ENCODE measurements at places on chromosomes 3 and 15.
A peak's percentile ranks its signal among the peaks of the same experiment; 100 is the strongest.

DNA sequence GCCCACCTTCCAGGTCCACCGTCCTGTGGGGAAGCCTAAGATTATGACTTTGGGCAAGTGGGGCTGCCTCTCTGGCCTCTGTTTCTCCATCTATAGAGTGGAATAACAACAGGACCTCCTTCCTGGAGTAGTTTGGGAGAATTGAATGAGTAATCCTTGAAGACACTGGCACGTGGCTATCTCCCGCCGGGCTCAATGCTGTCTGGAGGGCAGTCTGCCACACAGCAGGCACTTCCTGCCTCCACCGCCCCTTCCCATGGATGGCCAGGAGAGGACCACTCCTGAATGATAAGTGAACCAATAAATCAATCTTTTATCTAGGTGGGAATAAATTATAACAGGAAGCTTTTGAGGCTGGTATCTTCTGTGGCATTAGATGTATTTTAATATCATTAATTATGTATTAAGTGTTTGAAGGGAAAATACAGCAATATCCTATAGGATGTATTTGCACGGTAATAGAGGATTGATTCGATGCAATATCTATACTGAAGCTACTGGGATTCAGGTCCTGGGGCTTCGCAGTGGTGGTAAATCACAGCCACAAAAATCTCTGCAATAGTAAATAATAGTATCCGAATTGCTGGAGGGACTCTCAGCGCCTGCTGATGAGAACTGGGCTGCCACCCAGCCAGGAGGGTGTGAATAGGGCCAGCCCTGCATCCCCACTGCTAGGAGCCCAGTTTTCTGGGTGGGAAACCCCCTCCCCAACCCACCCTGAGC lies 15.9 kb downstream of the MEGF11 start:
- no peak overlapping the region for H3K4me3 ChIP-seq
- H3K27me3 ChIP-seq: peaks cover 16% of the 10 kb centered on the region
- no peak overlapping the region for H3K27ac ChIP-seq
- DNase-seq: no peak

GRCh38 chr15:70650567-70651302 lies 112.6 kb downstream of the UACA start:
- H3K36me3 ChIP-seq: no peaks in the 10 kb centered on the region
- no peak overlapping the region for H3K4me3 ChIP-seq
- no peaks in the 10 kb centered on the region for H3K4me1 ChIP-seq
- no peaks in the 10 kb centered on the region for H3K27me3 ChIP-seq
- H3K27ac ChIP-seq: no peak overlapping the region

- no peak overlapping the region for H3K4me3 ChIP-seq
- no peak for DNase-seq
- peaks cover 26% of the 10 kb centered on the region for H3K4me1 ChIP-seq
- no peaks in the 10 kb centered on the region for H3K27me3 ChIP-seq
- no peak overlapping the region for H3K27ac ChIP-seq
These were observed 2.6 kb upstream of the MAP4 start for GRCh38 chr3:48018841-48019240.

DNA sequence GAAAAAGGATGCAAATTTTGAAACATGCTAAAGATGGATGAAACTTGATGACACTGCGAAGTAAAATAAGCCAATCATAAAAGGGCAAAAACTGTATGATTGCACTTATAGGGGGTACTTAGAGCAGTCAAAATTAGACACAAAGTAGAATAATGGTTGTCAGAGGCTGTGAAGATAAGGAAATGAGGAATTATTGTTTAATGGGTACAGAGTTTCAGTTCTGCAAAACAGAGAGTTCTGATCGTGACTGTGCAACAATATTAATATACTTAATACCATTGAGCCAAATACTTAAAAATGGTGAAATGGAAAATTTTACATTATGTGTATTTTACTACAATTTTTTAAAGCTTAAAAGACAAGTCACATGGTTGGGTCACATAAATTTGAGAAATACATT lies 35.1 kb downstream of the UBE3A start:
- no peaks in the 10 kb centered on the region for H3K36me3 ChIP-seq
- no peak for DNase-seq
- no peaks in the 10 kb centered on the region for H3K27me3 ChIP-seq
- peaks cover 7% of the 10 kb centered on the region for H3K4me1 ChIP-seq

- peaks cover 7% of the 10 kb centered on the region for H3K4me1 ChIP-seq
- no peak for DNase-seq
- no peak overlapping the region for H3K27ac ChIP-seq
- no peaks in the 10 kb centered on the region for H3K27me3 ChIP-seq
These were observed 332.9 kb upstream of the RASGRP1 start for GRCh38 chr15:38897551-38897950.

- no peak overlapping the region for H3K4me3 ChIP-seq
- no peaks in the 10 kb centered on the region for H3K4me1 ChIP-seq
- no peaks in the 10 kb centered on the region for H3K36me3 ChIP-seq
- no peak overlapping the region for H3K27ac ChIP-seq
- no peaks in the 10 kb centered on the region for H3K27me3 ChIP-seq
These were observed 66.6 kb downstream of the GAP43 start for GRCh38 chr3:115689928-115690327.

GRCh38 chr15:90291679-90292356 lies 26.3 kb downstream of the NGRN start:
- peak; percentile 57 for DNase-seq
- no peak overlapping the region for H3K4me3 ChIP-seq
- no peak overlapping the region for H3K27ac ChIP-seq

- no peaks in the 10 kb centered on the region for H3K36me3 ChIP-seq
- no peak for DNase-seq
- no peaks in the 10 kb centered on the region for H3K27me3 ChIP-seq
- H3K4me3 ChIP-seq: no peak overlapping the region
These were observed 133.0 kb upstream of the NR2E3 start for GRCh38 chr15:71677352-71677751.

DNA sequence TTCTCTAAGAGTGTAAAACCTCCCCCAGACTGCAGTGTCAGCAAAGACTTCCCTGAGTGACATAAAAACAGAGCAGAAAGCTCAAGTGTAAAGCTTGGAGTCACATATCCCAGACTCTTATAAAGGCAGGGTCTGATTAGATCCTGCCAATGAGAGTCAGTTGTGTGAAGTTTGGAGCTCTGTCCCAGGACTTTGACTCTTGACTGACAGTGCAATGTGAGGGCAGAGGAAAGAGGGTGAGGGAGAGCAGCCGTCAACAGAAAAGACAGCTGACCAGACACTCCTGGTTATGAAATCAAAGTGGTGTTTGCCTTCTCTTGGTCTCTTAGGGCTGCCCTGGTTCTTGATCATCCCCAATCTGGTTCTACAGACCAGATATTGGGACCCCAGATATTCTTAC lies 393.2 kb downstream of the ERC2 start:
- H3K4me3 ChIP-seq: no peak overlapping the region
- no peak for DNase-seq
- no peaks in the 10 kb centered on the region for H3K36me3 ChIP-seq

DNA sequence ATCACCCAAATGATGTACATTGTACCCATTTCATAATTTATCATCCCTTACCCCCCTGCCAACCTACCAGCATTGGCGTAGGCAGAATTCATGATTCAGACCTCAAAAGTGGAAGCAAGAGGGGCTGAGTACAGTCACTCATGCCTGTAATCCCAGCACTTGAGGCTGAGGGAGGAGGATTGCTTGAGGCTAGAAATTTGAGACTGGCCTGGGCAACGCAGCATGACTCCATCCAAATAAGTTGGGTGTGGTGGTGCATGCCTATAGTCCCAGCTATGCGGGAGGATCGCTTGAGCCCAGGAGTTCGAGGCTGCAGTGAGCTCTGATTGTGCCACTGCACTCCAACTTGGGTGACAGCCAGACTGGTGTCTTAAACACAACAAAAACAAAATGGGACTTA lies 10.4 kb downstream of the TTC14 start:
- H3K27me3 ChIP-seq: no peaks in the 10 kb centered on the region
- H3K4me3 ChIP-seq: no peak overlapping the region
- no peak overlapping the region for H3K27ac ChIP-seq
- no peaks in the 10 kb centered on the region for H3K4me1 ChIP-seq
- DNase-seq: no peak
- H3K36me3 ChIP-seq: peaks cover 51% of the 10 kb centered on the region

GRCh38 chr15:31457631-31458526 lies 131.2 kb downstream of the KLF13 start:
- no peaks in the 10 kb centered on the region for H3K36me3 ChIP-seq
- no peak overlapping the region for H3K4me3 ChIP-seq
- no peaks in the 10 kb centered on the region for H3K27me3 ChIP-seq
- no peaks in the 10 kb centered on the region for H3K4me1 ChIP-seq

DNA sequence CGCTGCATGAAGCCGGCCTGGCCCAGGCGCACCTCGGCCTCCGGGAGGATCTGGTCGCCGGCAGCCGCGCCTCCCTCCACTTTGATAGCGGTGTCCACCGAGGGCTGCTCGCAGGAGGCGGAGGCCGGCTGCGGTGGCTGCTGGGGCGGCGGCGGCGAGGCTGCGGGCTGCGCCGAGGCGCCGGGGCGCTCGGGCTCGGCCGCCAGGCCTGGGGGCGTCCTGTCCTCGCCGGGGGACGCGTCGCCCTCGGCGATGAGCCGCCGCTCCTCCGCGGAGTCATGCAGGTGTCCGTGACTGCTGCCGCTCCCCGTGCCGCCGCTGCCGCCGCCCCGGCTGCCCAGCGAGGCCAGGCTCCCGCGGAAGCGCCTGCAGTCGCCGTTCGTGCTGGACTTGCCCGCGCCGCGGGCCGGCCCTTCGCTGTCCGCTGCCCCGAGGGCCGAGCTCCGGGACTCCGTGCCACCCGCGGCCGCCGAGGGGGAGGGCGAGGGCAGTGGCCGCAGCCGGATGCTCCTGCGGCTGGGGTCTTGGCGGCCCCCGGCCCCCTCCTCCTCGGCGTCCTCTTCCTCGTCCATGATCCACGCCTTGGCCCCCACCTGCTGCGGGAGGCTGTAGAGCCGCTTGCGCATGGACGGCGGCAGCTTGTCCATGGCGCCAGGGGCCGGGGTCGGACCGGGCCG lies 996 bp downstream of the HCN4 start:
- no peak overlapping the region for H3K27ac ChIP-seq
- H3K27me3 ChIP-seq: peaks cover 93% of the 10 kb centered on the region
- peaks cover 20% of the 10 kb centered on the region for H3K4me1 ChIP-seq
- no peaks in the 10 kb centered on the region for H3K36me3 ChIP-seq

GRCh38 chr3:128483657-128484403 lies 9.2 kb downstream of the GATA2 start:
- H3K4me1 ChIP-seq: peaks cover 25% of the 10 kb centered on the region
- DNase-seq: no peak
- no peak overlapping the region for H3K4me3 ChIP-seq
- no peaks in the 10 kb centered on the region for H3K36me3 ChIP-seq
- H3K27ac ChIP-seq: peak overlapping the region; percentile 48

DNA sequence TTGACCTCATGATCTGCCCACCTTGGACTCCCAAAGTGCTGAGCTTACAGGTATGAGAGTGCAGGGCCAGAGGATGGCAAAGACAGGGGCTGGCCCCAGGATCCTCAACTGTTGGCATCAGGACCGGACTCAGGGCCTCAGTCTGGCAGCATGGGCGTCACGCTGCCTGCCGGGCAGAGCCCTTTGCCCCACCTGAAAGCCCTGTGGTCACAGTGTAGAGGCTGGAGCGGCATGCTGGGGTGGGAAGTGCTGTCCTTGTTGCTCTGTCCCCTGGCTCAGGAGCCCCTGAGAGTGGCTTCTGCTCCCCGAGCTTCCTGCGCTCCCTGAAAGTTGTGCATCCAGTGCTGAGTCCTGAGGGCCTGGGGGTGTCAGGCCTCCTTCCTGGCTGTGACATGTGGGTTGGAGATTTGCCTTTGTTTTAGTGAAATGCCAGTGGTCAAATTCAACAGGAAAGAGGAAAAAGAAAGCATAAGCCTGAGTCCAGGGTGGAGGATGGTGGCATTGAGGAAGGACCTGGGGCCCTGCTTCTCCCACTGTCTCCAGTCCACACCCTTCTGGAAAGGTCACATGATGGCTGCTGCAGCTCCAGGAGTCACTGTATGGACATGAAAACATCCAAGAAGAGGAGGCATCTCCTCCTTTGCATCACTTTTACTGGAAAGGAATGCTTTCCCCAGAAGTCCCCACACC lies 147.2 kb downstream of the OR4M2 start:
- H3K4me3 ChIP-seq: no peak overlapping the region
- no peaks in the 10 kb centered on the region for H3K27me3 ChIP-seq
- no peaks in the 10 kb centered on the region for H3K4me1 ChIP-seq
- H3K36me3 ChIP-seq: no peaks in the 10 kb centered on the region
- no peak overlapping the region for H3K27ac ChIP-seq
- DNase-seq: no peak

GRCh38 chr3:186940967-186941366 lies 10.6 kb downstream of the ST6GAL1 start:
- H3K4me3 ChIP-seq: no peak overlapping the region
- no peak overlapping the region for H3K27ac ChIP-seq
- H3K4me1 ChIP-seq: no peaks in the 10 kb centered on the region

DNA sequence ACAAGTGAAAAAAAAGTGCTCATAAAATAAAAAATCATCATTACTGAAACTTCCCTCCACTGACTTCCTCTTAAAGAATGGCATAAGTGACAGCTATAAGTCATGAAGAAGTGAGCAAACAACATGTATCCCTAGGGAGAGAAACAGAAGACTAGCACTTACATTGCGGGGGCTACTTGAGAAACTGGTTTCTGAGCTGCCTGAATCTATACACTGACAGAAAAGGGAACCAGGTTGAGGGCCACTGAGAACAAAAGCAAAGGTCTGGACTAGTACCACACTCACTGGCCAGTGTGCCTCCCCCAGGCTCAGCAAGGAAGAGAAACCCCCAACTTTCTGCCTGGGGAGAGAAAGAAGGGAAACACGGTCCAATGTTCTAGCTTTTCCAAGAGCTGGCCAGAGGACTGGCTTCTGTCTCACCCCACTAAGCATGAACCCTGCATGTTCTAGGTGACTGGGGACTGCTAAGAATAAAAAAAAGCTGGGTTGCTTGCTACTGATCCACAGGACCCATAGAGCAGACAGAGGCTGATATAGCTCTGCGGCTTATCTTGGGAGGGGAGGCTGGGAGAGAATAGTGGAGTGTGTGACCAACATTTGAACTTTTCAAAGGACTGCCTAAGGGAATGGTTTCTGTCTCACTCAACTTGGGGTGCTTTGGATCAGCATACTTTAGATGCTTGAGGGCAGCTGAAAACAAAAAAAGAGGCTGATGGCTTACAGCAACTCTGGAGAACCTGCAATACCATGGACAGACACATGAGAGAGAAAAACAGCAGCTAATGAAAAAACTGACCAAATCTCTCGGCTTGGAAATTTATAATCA lies 8.1 kb downstream of the RAD18 start:
- no peak for DNase-seq
- H3K27me3 ChIP-seq: no peaks in the 10 kb centered on the region
- H3K4me3 ChIP-seq: no peak overlapping the region
- no peak overlapping the region for H3K27ac ChIP-seq
- H3K36me3 ChIP-seq: no peaks in the 10 kb centered on the region
- no peaks in the 10 kb centered on the region for H3K4me1 ChIP-seq

DNA sequence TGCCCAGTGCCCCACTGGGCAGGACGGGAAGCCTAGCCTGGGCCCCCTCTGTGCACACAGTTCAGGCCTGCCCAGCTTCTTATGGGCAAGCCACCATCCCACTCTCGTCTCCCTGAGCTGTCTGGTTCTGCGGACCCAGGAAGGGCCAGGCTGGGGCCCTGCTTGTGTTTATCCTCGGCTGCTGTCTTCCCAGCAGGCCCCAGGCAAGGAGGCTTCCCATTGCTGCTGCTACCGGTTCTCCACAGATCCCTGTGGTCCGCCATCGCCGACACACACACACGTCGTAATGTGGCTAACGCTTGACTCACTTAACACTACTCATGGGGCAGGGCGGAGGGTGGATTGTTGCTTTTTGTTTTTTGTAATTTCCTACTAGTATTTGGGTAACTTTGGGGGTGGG lies 52.4 kb upstream of the SLC6A1 start:
- H3K27me3 ChIP-seq: peaks cover 3% of the 10 kb centered on the region
- no peak for DNase-seq
- H3K4me3 ChIP-seq: no peak overlapping the region
- H3K36me3 ChIP-seq: no peaks in the 10 kb centered on the region
- no peaks in the 10 kb centered on the region for H3K4me1 ChIP-seq
- H3K27ac ChIP-seq: no peak overlapping the region

Measured in transverse colon (tissue), 4 donors.